ENCODE measurements at places on chromosomes 3 and 15.

DNA sequence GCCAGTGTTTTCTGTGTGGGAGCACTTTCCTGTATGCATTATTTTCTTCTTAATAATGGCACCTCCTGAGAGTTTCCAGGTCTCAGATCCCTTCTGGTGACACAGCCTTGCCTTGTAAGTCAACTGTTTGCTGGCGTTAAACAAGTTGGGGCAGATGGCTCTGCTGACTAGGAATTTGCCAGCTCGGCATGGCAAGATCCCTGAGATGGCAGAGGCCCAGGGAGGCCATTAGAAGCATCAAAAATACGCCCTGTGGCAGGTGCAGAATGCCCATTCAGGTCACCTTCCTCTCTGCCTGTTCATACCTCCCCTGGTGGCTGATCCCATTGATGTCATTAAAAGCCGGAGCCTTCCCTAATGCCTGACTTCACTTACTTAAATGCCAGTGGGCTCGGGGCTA lies 320.9 kb upstream of the CTDSPL start:
- no peak for DNase-seq

DNA sequence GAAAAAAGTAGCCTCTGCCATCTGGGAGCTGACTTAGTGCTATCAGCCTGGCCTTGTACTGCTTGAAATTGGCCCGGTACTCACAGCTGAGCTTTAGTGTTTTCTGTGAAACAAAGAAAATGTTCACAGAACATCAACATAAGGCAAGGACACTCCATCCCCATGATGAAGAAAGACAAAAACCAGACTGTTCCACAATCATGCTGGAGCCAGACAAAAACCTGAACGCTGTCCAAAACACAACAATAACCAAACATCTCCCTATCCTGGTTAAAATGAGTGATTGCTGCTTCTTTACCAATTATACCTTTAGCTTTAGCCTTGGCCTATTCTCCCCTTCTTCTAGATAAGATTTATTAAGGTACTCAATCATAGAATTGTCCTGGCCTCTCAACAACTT lies 153.9 kb downstream of the CPNE4 start:
- DNase-seq, result no peak

DNA sequence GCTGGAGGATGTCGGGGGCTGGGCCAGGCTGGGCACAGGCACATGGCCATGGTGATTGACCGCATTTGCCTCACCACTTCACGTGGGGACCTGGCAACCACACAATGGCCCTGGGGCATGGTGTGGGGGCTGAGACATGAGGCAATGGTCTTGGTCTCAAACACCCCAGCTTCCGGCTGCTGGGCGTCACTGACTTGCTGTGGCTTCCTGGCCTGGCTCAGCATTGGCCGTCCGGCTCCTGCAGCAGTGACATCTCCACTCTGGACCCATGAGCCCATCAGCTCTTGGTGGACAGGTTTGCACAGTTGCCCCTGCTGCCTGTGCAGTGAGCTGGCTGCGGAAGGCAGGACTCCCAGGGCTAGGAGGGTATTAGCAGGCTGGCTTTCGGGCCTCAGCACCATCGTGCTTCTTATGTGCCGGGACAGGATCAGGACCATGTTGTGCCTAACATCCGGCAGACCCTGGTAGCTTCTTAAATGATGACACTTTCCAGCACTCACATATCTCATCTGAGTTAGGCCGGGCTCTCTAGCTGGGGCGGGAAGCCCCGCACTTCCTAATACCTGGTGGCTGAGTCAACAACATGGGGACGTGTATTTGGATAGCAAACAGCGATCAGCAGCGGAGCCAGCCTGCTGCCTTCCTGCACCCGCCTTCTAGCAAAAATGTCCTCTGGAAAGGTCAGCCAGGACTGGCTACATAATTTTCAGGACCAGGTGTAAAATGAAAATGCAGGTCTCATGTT lies 34.1 kb downstream of the ZNF710 start:
- DNase-seq, result peak; percentile 95

DNA sequence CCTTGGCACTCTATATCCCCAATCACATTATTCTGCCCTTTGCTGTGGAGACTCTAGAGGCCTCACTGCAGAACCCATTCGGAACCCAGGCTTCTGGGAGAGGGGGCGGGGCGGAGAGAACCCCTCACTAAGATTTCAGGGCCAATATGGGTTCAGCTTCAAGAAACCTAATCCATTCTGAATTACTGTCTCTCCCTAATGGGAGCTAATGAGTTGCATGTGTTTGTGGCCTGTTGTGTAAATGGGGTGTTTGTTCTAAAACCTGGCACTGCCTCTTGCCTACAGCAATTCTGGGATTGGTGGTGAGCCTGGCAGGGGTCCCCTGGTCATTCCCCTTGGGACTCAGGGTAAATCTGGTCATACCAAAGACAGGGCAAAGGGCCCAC lies 605 bp upstream of the RASL12 start:
- DNase-seq, result no peak

GRCh38 chr3:177236704-177237103 lies 39.4 kb upstream of the TBL1XR1 start:
- no peak for DNase-seq

DNA sequence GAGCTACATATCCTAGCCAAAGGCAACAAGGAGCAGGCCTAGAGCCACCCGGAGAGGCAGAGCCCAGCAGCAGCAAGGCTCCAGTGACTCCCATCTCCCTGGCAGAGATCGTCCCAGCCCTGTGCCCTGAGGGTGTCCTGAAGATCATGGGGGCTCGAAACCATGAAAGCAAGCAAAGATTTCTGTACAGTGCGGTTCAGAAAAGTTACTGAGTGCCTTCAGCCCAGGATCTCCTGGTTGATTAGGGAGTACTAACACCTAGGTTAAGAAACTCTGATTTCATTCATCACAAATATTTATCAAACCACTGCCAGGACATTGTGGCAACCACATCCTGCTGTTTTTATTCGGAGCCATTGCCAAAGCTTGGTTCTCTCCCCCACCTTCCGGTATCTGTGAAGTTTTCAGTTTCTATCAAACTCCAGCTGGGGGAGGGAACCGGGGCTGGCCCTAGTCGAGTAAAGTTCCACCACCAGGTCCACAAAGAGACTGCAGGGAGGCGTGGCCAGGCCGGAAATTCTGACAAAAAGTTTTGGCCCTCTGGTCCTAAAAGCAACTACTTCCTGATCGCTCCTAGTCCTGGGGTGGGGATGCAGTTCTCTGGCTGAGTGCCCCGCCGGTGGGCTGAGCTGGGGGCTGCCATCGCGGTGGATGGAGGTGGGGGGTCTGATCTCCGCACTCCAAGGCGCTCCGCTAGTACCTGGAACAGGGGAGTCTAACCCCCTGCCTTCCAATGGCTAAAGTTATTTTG lies 1.2 kb downstream of the RAB43 start:
- peak; percentile 94 for DNase-seq

DNA sequence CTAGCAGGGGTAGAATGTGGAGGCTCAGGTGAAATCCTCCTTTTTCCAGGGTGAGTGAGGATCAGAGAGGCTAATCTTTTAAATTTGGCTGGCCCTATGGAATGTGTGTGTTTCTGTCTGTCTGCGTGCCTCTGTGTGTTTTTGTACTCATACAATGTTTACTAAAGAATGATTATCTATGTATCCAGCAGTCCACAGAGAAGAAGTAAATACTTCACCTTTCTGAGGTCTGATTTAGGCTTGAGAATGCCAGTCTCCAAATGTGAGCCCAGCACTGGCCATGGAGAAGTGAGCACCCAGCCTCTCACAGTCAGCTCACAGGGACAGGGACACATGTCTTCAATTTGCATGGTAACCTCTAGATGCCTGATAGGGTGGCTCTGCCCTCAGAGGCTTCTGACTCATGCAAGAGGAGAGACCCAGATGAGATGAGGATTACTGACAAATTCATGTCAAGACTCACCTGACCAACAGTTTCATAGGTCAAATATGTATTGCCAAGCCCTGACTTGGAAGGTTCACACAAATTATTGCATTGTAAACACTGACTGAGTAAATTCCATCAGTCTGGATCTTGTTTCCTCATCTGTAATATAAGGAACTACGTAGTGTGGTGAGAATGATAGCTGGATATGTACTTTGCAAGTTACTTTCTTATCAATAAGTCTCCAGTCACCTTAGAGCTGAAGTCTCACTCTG lies 31.0 kb downstream of the ENTPD3 start:
- no peak for DNase-seq

DNA sequence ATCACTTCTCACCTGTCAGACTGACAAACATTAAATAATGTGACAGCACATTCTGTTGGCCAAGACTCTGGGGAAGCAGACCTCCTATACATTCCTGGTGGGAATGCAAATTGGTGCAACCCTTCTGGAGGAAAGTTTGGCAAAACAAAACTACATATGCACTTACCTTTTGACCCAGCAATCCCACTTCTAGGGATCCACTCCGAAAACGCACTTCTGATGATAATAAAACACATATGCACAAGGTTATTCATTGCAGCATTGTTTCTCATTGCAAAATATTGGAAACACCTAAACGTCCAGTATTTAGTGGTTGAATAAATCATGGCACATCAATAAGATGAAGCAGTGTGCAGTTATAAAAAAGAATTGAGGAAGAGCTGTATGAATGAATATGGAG lies 145.5 kb upstream of the ABHD17C start:
- no peak for DNase-seq

GRCh38 chr15:95192923-95193322 lies 961.6 kb downstream of the MCTP2 start:
- DNase-seq, result no peak

GRCh38 chr3:159640225-159640624 lies 348.4 kb upstream of the IL12A start:
- no peak for DNase-seq

GRCh38 chr3:129913618-129914017 lies 20.1 kb upstream of the TMCC1 start:
- DNase-seq, result no peak

DNA sequence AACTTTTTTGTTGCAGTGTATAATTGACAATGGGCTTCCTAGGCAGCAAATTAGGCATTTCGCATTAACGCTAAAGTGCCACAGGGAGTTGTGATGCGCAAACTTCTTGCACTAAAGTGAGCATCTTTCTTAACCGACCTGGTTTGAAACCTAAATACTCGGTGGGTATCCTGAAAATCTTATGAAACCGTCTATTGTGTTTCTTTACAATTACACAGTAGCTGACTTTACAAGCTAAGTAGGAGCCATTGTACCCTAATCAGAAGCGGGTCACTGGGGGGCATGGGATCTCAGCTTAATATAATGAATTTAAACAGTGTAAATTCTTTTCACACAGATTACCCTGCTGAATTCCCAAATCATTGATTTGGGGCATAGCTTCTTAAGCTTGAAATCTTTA lies 328.0 kb downstream of the KCNH8 start:
- no peak for DNase-seq

GRCh38 chr3:3675801-3676200 lies 123.4 kb upstream of the LRRN1 start:
- no peak for DNase-seq

DNA sequence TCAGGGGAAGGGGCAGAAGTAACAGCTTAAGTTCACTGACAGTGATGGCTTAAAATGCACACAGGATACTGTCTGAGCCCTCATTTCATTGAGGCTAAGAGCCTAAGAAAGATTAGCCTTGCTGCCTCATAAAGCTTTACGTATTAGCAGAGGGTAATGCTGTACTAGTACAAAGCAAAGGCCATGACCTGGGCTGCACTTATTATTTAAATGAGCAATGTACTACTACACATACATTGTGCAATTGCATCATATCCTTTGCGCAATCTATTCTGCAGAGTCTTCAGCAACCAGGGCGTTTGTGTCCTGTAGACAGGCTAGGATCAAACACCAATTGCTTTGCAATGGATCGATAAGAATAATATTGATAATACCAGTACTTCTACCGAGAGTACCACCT lies 221.8 kb downstream of the TPRG1 start:
- no peak for DNase-seq

DNA sequence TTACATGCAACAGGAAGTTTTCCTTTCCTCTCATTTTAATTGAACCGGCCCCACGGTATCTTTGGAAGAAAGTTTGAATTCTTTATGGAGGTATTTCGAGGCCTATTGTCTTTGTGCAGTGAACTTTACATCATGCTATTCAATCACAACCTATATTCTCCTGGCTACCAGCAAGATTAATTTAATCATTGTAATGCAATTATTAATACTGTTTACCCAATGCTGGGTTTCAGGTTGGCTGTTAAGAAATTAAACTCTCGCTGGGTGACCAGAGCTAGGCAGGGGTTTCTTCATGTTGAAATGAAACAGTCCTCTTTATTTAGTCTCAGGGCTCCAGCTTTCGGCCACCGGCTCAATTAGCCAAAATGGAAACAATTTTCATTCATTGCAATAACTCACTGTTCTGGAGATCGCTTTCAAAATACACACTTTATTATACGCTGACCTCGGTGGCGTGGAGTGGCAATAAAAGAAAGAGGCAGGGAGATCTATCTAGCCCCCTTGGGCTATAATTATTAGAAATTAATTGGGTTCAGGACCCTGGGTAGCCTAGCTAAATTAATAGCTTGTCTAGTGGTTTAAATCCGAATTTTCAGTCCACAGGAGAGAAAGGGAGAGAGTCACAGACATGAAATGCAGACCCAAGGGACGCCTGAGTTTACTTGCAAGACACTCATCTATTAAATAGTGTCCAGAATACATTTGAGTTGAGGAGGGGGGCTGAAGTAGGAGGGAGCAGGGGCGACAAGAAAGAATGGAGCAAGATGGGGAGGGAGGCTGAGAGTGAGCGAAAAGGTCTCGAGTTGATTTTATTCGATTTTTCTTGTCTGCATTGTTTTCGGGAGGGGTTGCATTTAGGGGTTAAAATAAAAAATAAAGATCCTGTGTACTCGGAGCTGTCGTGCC lies 3.9 kb upstream of the MECOM start:
- no peak for DNase-seq

DNA sequence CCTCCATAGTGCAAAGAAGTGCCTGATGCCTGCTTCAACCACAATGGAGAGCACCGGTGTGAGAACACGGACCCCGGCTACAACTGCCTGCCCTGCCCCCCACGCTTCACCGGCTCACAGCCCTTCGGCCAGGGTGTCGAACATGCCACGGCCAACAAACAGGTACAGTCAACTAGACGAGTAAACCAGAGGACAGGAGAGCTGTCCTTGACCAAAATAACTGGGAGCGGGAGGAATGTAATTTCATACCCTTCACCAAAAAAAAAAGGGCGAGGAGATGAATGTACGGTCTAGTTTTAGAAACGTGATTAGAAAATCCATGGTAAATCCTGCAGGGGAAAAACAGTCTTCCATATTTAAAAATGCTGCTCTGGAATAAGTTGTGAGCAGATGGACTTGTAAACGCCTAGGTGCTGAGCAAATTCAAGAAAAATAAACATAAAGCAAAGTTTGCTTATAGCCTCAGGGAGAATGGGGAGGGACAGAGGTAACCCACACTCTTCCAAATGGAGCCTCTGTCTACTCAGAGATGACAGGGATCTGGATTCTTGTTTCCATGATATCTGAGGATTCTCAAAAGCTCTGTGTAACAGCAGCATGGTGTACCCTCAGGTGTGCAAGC lies 8.4 kb downstream of the THBS1 start:
- DNase-seq, result no peak

DNA sequence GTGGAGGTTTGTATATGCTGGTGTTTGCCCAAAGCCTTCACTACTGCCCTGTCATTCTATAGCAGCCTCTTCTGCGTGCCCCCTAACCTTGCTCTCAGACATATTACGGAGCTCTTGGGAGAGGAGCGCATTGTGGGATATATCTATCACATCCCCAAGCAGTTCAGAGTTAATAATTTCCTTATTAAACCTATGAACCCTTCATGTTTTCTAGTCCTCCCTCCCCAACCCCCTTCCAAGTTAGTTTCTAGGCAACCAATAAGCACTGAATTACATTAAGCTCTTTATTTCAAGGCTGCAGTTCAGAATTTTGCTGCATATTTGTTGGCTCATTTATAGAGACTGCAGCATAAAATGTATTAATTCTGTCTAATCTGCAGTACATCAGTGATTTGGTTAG lies 57.3 kb upstream of the GRM7 start:
- no peak for DNase-seq

Data from GF-D8 (cell line).